Thoracic aorta (tissue), 2 donors: ENCODE measurements at places on chromosomes 16 and 17. TPM values are rescaled to one million over a fixed set of nuclear protein-coding genes. Genes with fewer than 3 reads are reported as not detected.

DNA sequence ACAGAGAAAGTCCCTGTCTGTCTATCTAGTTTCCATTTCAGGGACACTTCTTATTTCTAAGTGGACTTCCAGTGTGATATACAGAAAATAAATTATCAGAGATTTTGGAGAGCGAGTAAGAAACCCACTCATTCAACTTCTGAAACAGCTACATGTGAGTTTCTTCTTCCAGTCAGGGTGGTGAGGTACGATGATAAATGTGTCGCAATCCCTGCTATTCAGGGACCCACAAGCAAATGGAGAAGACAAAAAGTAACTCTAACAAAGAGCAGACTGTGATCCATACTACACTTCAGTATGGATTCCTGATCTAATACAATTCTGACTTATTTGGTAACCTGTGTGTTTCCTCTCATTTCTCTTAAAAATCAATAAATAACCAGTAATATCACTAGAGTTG, 16.8 kb downstream of the CNTNAP4 start:
- no peak for DNase-seq

The ZNF668 gene
- total RNA-seq: 10.3 TPM

GRCh38 chr17:74493331-74493833, 26.9 kb downstream of the CD300A start:
- no peak for DNase-seq

The PLXDC1 gene
- 13.9 TPM for total RNA-seq

DNA sequence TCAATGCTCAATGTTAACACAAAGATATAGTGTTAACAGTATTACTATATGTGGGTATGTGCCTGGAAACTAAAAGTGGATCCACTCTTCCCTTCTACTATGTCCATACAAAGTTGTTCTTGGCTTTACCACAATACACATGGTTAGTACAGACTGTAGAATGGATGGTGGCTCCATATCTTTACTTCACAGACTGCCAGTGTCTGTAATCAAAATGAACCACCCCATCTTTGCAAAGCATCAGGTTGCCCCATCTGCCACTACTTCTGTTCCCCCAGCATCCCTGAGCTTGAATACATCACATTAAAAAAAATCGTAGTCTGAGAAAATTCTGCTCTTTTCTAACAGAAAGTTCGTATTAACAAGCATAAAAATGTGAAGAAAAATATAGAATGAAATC, 30.0 kb downstream of the USP32 start:
- DNase-seq: no peak

DNA sequence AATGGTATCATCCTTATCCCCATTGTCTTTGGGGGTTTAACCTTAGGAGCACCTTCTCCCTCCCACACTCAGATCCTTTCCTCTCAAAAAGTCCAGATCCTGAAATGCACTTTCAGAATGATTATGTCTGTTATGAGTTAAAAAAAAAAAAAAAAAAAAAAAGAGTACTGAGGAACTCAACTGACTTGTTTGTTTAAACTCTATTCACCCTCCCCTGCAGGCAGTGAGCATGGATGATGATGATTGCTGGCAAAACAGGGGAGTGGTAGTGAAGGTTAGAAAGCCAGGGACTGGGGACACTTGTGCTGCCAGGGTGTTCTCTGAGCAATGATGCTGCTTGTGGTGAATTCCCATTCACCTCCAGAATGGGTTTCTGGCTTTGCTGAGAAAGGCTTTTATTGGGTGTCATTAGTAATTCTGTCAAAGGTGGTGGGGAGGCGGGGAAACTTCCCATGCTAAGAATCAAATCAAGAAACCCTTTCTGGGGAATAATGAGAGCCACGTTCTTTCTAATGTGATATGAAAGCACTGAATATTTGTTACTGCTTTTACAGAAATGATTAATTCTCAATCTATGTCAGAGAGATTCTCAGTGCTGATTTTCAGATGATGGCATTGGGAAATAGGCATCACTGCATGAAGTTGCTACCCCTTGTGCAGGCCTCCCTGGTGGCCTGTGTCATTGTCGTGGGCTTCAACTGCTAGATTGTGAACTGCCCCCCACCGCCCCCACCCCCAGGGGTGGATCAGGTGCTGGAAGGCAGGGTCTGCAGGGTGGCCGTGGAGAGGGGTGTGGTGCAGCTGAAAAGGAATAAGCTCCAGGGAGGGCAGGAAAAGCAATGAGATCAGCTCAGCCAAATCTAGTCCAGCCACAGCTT, 14.1 kb downstream of the CCL4 start:
- DNase-seq: no peak

- DNase-seq: no peak
These were observed 7.5 kb upstream of the NOS2 start for GRCh38 chr17:27807567-27808470.

The APOBR gene
- total RNA-seq: 1.1 TPM

The CCL16 gene
- not detected for total RNA-seq

- DNase-seq: no peak
These were observed 54.9 kb upstream of the DLX4 start for GRCh38 chr17:49914096-49914490.

The MLST8 gene
- total RNA-seq: 47.7 TPM

The NEK8 gene
- 1.5 TPM for total RNA-seq

- DNase-seq: no peak
These were observed 57.1 kb upstream of the WSB1 start for GRCh38 chr17:27236717-27237315.

DNA sequence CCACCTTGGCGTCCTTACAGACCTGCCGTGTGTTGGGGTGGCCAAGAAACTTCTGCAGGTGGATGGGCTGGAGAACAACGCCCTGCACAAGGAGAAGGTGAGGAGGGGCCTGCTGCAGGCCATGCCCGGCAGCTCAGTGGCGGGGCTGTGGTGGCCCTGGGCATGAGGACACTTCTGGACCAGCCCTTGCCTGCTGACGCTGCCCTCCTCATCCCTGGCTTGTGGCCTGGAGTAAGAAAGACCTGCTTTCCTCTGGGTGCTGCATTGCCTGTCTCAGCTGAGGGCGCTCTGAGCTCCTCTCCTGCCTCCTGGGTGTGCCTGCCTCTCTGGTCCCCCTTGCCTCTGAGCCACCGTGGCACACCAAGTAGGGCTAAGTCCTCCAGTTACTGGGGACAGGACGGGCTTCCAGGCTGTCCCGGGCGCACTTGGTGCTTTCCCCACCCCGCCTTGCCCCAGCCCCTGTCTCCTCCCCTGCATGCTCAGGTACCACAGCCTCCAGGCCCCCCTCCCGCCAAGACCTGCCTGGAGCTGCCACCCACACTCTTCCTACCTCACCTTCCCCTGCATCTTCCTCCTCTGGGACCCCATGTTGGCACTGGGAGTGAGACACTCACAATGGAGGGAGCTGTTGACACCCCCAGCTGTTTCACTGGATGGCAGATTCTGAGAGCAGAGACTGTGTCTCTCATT, 8.7 kb downstream of the ENDOV start:
- no peak for DNase-seq

GRCh38 chr17:72592242-72592966, 471.6 kb downstream of the SOX9 start:
- DNase-seq: no peak

DNA sequence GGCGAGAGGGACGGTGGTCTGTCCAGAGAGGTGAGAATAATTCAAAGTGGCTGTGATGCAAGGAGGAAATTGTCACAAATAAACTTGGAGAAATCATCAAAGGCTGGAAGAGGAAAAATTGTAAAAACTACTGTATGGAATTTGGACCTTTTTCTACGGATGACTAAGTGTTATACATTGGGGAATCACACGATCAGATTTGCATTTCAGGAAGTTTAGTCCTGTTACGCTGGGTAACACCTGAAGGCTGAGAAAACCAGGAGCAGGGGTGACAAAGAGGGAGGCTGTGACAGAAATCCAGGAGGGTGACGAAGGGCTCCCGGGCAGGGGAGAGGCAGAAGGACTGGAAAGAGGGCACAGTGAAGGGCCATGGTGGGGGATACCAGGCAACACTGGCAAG, 511.7 kb downstream of the CDH13 start:
- DNase-seq: no peak

The TBX6 gene
- total RNA-seq: 0.56 TPM

DNA sequence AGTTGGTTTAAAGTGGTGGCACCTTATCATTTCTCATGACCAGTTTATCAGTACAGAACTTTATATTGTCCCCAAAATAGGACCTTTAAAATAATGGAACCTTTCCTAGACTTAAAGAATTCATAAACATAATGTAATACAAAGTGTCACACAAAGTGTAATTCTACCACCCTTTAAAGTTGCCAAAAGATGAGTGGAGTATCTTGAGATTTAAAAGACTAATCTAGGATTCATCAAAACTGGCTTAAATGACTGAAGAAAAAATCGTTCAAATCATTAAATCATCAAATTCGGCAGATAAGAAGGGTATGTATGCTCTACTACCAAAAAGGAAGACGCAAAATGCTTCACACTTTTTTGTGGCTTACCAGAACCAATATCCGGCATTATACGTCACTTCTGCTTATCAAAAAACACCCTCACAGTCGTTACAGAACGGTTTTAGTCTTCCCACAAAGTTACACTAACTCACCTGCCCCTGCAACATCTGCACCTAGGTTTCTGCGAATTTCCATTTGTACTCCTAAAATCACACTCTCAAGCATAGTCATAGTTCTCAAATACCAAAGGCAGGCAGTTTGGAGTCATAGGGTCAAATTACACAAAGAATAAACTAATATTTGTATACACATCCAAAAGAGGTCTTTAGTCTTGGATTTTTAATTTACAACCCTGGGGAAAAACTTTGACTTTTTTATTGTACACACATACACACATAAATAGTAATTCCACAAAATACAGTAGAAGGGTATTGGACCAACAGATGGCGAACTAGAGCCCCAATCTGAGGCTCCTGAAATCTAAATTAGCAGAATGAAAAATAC, 1.4 kb upstream of the KANSL1 start:
- DNase-seq: no peak
